K562 (cell line): ENCODE measurements at places on chromosomes 16 and 17. TPM values are rescaled to one million over a fixed set of nuclear protein-coding genes. Genes with fewer than 3 reads are reported as not detected.

GRCh38 chr16:10333321-10334032 lies 52.4 kb upstream of the ATF7IP2 start:
- no peak for DNase-seq
- H3K27ac ChIP-seq = no peak overlapping the region
- no peaks in the 10 kb centered on the region; the same call in 1 of the 2 replicates for H3K4me1 ChIP-seq
- no peaks in the 10 kb centered on the region for H3K36me3 ChIP-seq

YBX2 gene
- 0.20 and 0.27 TPM in 2 replicates for total RNA-seq

GINS2 gene
- total RNA-seq = 57.5 and 61.6 TPM in 2 replicates

DNA sequence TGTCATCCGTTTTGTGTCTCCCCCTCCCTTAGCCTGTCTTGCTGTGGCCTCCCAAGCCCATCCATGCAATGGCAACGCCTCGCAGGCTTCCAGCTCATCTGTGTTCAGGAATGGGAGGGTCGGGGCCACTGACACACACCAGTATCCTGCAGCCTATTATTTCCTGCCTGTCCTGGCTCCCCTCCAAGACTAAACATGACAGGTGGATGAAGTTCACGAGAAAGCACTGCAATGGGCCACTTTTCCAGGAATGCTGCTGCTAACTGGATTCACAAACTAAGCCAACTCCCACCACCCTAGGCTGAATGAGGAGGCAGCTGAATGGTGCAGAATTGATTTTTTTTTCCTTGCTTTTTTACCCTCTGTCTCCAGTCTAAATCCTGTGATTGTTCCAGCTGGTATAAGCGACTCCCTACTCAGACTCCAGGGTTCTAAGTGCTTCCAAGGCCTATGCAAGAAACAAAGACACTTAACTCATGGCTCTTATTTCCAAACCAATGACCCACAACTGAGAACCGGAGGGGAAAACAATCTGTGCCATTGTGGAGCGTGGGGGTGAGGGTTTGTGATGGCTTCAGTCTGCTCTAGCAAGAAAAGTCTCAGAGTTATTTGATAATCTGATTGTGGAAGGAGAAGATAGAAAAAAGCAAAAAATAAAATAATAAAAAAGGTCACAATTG lies 23.3 kb downstream of the TMEM100 start:
- no peaks in the 10 kb centered on the region for H3K36me3 ChIP-seq
- H3K27ac ChIP-seq = no peak overlapping the region
- no peaks in the 10 kb centered on the region for H3K4me1 ChIP-seq
- H3K4me3 ChIP-seq = no peak overlapping the region
- no peak for DNase-seq

DNA sequence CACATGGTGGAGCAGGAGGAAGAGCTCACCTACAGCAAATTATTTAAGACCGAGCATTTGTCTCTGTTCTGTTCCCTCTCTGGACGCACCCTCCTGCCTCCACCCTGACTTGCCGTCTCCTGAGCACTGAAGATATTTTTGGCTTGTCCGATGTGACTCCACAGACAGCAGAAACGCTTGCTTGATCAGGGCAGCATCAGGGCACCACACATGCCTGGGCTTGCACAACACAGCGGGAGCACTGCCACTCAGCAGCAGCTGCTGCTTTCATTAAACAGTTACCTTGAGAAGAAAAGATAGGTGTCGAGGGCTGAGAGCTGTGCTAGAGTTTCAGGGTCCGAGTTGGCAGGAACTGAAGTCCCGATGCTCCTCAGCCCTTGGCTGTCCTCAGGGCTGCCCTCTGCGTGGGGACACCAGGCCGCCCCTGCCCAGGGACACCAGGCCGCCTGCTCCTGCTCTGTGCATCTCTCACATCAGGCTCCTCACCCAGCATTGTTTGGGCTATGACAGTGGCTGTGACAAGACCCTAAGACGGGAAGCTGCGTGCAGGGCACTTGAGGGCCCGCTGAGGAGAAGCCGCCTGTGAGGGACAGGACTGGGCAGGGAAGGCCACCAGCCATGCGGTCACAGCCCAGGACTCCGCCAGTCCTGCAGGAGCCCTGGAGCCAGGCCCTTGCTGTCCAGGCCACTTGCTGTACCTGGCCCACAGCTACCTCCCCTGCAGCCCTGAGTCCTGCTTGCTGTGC lies 21.3 kb upstream of the CDH15 start:
- peaks cover 39% of the 10 kb centered on the region; the same call in 2 of the 3 replicates for H3K36me3 ChIP-seq
- H3K4me3 ChIP-seq = no peak overlapping the region
- DNase-seq = no peak
- no peak overlapping the region for H3K27ac ChIP-seq

DNA sequence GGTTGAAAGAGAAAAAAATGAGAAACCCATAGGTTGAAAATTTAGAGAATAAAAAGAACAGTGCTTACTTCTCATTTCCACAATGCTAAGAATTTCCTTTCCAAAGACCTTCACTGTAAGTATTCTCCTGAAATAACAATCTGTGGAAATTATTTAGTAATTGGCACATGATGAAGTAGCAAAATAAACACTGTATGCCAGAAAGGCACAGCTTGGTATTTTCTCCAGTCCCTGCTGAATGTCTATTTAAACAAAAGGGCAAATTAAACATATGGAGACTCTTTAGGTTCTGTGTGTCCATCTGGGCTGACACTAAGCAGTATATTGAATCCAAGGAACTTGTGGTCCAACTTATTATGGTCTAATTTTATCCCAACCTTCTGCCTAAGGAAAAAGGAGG lies 46.1 kb downstream of the CHCT1 start:
- peak overlapping the region; percentile 21; the same call in 1 of the 3 replicates for H3K27ac ChIP-seq
- peaks cover 8% of the 10 kb centered on the region; the same call in 2 of the 3 replicates for H3K4me1 ChIP-seq
- no peaks in the 10 kb centered on the region for H3K27me3 ChIP-seq
- H3K4me3 ChIP-seq = no peak overlapping the region

- H3K27ac ChIP-seq = peak within 1 kb of the TSS; percentile 66
- DNase-seq = peak; percentile 96
- peaks cover 36% of the 10 kb centered on the region for H3K36me3 ChIP-seq
- no peaks in the 10 kb centered on the region for H3K27me3 ChIP-seq
Observed at GRCh38 chr16:58198022-58198683, at the start of gene CSNK2A2. CSNK2A2 (minus strand) TSS chr16:58198106; CDS start chr16:58197736, 370 bp downstream.

DNA sequence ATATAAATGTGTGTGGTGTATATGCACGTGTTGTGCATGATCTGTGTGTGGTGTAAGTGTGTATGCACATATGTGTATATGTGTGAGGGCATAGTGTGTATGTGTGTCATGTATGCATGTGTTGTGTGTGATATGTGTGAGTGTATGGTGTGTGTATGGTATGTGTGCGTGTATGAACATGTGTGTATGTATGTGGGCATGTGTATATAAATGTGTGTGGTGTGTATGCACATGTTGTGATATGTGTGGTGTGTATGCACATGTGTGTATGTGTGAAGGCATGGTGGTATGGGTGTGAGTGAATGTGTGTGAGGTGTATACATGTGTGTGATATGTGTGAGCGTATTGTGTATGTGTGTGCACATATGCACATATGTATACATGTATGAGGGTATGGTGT lies 198.7 kb downstream of the RBFOX3 start:
- H3K4me1 ChIP-seq = no peaks in the 10 kb centered on the region
- H3K4me3 ChIP-seq = no peak overlapping the region
- no peak for DNase-seq

- no peak overlapping the region for H3K4me3 ChIP-seq
- peaks cover 7% of the 10 kb centered on the region; the same call in 1 of the 3 replicates for H3K27me3 ChIP-seq
- H3K36me3 ChIP-seq = no peaks in the 10 kb centered on the region
- DNase-seq = no peak
- no peak overlapping the region for H3K27ac ChIP-seq
Observed at GRCh38 chr17:19755392-19755791, 7.3 kb upstream of the ALDH3A1 start.

C16orf74 gene
- total RNA-seq = not detected in 2 replicates

CSH1 gene
- not detected in 2 replicates for total RNA-seq

HSD11B2 gene
- 1.9 and 2.0 TPM in 2 replicates for total RNA-seq

GRCh38 chr16:79703066-79703465 lies 102.5 kb upstream of the MAF start:
- DNase-seq = no peak
- no peak overlapping the region for H3K4me3 ChIP-seq
- no peaks in the 10 kb centered on the region; the same call in 1 of the 2 replicates for H3K27me3 ChIP-seq
- H3K4me1 ChIP-seq = no peaks in the 10 kb centered on the region; the same call in 2 of the 3 replicates

DNA sequence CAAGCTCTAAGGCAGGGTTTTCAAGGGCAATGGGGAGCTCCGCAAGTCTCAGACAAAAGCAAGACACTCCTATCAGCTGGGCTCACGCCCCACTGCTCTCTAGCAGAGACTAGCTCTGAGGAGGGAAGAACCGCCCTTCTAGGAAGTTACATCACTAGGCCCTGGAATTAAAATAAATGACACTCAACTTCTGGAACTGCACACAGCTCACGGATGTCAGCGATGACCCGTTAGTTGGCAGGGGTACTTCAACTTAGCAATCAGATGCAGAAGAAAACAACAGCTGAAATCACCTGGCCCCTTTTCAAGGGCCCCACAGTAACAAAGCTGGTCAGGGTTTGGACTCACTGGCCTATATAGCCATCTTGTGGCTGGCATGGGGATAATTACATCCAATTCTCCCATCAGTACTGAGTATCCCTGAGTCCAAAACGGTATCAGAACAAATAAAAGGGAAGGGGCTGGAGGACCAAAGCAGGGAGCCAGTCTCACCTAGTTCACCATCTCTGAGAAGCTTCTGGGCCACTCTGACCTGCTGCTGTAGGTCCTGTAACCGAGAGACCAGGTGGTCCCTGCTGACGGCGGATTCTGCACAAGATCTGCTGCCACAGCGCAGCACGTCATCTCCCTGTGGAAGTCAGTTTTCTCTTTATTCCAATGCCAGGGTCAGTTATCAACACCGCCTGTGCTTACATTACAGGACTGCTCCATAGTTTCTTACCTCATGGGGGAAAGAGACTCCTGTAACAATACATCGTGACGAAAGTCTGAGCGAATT lies 22.2 kb downstream of the SERPINF1 start:
- H3K4me1 ChIP-seq = peaks cover 8% of the 10 kb centered on the region; the same call in 2 of the 3 replicates
- no peaks in the 10 kb centered on the region for H3K27me3 ChIP-seq
- peak overlapping the region; percentile 38; the same call in 1 of the 3 replicates for H3K27ac ChIP-seq
- peak; percentile 42 for DNase-seq

GDPD3 gene
- total RNA-seq = 1.7 and 3.9 TPM in 2 replicates
